ENCODE measurements at places on chromosomes 16 and 17.

- no peak for DNase-seq
Observed at GRCh38 chr16:60077861-60078260, 1343.7 kb upstream of the GOT2 start.

DNA sequence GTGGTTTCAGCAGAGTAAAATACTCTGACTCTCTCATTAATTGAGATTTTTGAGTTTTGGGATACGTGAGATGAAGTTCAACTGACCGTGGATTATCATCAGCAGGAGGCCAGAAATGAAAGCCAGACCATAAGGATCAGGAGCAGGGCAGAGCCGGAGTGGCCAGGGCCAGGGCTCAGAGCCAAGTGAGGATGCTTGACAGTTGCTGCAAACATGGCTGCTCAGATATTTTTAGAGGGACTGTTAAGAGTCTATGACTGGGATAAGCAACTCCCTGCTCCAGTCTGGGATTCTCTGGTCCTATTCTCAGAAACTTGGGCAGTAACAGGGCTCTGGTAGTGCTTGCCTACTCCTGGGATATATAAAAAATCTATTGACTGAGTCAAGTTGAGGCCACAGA, 17.6 kb upstream of the CDH13 start:
- DNase-seq: no peak

GRCh38 chr17:17425591-17425990, 51.2 kb upstream of the MED9 start:
- no peak for DNase-seq

DNA sequence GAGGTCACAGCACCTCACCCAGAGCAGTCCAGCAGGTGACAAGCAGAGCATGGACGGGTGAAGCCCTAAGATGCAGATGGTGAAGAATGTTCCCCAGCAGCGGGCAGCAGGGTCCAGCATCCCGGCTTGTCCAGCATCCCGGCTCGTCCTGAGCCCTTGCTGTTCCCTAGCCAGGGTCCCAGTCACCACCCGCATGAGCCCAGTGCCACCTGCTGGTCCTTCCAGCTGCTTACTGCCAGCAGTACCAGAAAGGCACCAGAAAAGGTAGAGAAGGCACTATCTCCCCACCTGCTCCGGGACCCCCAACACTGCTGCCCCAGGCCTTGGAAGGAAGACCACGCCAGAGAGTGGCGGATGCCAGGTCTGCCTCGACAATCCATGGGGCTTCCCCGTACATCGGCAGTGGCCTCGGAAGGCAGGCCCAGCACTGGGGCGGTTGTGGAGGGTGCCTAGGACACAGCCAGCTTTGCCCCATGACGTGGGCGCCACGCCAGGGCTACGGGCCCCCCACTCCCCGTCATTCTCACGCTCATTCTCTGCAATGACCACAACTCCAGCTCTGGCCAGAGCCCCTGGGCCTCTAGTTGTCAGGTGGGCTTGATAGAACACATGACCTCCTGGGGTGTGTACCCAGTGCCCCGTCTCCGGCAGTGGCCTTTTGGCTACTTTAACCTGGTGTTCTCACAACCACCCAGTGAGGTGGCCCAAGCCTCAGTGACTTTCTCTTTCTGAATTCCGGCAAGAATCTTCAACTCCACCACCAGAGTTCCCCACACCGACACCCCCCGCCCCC, 1.4 kb downstream of the CENPX start:
- no peak for DNase-seq

- DNase-seq: no peak
Observed at GRCh38 chr17:27596566-27597187, 34.3 kb upstream of the LGALS9 start.

GRCh38 chr16:78376452-78376851, 277.0 kb downstream of the WWOX start:
- no peak for DNase-seq

GRCh38 chr16:67703626-67704025, 15.5 kb downstream of the GFOD2 start:
- DNase-seq: no peak

DNA sequence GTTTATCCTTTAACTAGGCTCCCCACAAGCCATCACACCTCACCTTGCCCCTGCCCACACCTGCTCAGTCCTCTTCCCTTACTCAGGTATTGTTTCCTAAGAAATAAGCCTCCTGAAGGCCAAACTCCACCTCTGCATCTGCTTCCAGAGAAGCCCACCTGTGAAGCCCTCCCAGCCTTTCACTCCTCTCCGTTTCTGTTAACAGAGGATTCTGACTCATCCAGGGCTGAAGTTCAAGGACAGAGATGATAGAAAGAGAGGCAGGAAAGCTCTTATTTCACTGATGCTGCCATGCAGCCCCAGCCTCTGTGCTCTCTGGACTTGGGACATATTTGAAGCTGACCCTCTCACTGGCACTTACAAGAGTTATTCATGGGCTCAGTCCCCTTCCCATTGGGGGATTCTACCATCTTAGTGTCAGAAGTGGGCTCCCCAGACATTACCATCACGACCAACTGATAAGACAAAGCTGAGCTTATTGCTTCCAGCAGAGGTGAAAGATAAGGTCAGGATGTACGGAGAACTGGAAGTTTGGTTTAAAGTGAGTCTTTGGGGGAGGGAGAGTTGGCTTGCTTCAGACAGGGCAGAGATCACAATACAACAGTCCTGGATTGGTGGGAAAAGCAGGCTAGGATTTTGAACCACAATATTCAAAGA, 35.3 kb upstream of the XYLT2 start:
- DNase-seq: no peak

GRCh38 chr17:80755650-80756405, 211.2 kb downstream of the RPTOR start:
- no peak for DNase-seq

- no peak for DNase-seq
Observed at GRCh38 chr16:55671206-55671973, 15.6 kb downstream of the SLC6A2 start.

DNA sequence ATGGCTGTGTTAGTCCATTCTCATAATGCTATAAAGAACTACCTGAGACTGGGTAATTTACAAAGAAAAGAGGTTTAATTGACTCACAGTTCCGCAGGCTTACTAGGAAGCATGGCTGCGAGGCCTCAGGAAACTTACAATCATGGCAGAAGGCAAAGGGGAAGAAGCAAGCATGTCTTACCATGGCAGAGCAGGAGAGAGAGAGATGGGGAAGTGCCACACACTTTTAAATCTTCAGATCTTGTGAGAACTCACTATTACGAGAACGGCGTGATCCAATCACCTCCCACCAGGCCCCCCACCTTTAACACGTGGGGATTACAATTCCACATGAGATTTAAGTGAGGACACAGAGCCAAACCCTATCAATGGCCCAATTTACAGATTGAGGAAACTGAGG, 96.5 kb downstream of the SDK2 start:
- DNase-seq: no peak

- no peak for DNase-seq
Observed at GRCh38 chr16:87747626-87748414, 18.0 kb downstream of the KLHDC4 start.

GRCh38 chr17:49766918-49767530, 3.1 kb upstream of the FAM117A start:
- no peak for DNase-seq

DNA sequence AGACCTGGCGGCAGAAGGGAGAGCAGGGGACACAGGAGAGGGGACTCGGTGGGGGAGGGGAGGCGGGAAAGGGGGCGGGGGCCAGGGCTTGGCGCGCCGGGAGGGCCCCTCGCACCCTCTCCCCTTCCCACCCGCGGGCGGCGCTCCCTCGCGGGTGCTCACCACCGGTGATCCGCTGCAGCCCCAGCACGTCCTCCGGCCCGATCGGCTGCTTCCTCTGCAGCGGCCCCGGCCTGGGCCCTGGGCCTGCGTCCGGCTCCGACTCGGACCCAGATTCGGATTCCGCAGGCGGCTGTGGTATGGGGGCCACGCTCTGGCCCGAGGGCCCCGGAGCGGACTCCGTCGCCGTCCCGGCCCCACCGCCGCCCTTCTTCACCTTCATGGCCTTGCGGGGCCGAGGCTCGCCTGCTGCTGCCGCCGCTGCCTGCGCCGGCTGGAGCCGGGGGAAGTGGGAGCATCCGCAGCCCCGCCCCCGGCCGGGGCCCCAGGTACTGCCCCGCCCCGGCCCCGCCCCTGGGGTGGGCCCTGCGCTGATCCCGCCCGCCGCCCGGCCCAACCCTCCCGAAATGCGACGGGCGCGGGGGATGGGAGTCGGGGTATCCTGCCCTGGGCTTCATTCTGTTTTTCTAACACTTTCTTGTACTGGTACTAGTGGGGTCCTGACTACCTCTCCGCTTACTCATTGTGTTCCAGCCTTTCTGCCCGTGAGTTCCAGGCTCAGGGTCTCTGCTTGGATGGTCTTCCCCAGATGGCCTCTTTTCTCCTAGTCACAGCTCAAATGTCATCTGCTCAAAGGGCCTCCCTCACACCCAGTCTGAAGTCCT, at the start of gene UNC119:
UNC119 (minus strand) TSS at position 449 of the 824 bp plus-strand sequence; CDS start at position 382, 67 bp downstream.
- DNase-seq: peak; percentile 60
